ENCODE measurements at places on chromosomes 2 and 18.

- no peak for DNase-seq
These were observed 110.1 kb upstream of the EML6 start for GRCh38 chr2:54613386-54613785.

DNA sequence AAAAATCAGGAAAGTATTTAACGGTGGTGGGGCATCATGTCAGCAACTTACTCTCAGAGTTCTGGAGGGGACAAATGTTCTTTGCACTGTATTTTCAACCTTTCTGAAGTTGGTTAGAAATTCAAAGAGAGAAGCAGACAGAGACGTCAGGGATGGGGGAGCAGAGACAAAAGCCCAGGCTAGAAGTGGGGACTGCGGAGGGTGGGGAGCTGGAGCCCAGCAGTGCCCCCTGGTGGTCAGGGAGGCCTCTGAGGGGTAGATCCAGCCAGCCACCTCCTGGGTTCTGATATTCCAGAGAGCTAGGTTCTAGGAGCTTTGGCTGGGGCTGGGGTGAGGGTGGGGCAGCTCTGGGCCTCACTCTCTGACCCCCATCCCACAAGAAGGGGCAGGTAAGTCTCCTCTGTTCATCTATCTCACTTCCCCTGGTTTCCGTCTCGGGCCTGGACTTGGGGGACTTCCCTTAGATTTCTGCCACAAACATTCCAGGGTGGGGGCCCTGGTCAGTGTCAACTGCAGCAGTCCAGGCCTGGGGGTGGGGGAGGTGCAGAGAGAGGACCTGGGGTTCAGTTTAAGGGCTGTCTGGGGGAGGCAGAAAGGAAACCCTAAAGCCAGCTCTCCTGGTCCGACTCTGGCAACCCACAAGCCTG lies 8.9 kb downstream of the TNS1 start:
- DNase-seq: peak; percentile 46

GRCh38 chr2:6011921-6012320 lies 319.7 kb downstream of the SOX11 start:
- DNase-seq: no peak

GRCh38 chr2:140551287-140551686 lies 1579.5 kb downstream of the LRP1B start:
- DNase-seq: no peak

DNA sequence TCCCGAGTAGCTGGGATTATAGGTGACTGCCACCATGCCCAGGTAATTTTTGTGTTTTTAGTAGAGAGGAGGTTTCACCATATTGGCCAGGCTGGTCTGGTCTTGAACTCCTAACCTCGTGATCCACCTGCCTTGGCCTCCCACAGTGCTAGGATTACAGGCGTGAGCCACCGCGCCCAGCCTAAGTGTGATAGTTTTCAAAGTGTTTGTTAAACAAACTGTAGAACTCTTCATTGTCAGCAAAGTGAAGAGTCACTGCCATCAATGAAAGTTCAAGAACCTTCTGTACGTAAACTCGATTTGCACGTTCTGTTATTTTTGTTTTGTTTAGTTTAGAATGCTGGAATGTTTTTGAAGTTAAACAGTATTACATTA lies 18.0 kb upstream of the SOS1 start:
- DNase-seq: no peak

- no peak for DNase-seq
These were observed 7.8 kb upstream of the PPP1R1C start for GRCh38 chr2:181977661-181978350.

- no peak for DNase-seq
These were observed 8.0 kb downstream of the SP100 start for GRCh38 chr2:230423851-230424458.

DNA sequence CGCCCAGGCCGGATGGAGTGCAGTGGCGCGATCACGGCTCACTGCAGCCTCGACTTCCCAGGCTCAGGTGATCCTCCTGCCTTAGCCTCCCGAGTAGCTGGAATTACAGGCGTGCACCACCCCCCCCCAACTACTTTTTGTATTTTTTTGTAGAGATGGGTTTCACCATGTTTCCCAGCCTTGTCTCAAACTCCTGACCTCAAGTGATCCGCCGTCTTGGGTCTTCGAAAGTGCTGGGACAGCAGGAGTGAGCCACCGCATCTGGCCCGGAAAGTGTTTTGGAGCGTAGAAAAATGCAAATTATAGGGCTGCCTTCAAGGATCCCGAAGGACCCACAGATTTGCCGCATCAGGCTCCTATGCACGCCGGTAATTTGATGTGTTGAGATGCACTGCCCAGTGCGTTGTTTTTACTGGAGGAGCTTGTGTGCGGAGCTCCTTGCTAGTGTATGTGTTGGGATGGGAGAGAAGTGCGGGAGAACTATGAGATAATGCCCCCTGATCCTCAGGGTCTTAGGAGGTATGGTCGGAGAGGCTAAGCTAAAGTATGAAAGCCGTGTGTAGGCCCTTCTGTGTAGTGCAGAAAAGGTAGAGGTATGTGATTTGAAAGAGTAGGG lies 1.2 kb upstream of the CLASP1 start:
- peak; percentile 63 for DNase-seq

- DNase-seq: no peak
These were observed 107.2 kb downstream of the INHBB start for GRCh38 chr2:120452945-120453634.

DNA sequence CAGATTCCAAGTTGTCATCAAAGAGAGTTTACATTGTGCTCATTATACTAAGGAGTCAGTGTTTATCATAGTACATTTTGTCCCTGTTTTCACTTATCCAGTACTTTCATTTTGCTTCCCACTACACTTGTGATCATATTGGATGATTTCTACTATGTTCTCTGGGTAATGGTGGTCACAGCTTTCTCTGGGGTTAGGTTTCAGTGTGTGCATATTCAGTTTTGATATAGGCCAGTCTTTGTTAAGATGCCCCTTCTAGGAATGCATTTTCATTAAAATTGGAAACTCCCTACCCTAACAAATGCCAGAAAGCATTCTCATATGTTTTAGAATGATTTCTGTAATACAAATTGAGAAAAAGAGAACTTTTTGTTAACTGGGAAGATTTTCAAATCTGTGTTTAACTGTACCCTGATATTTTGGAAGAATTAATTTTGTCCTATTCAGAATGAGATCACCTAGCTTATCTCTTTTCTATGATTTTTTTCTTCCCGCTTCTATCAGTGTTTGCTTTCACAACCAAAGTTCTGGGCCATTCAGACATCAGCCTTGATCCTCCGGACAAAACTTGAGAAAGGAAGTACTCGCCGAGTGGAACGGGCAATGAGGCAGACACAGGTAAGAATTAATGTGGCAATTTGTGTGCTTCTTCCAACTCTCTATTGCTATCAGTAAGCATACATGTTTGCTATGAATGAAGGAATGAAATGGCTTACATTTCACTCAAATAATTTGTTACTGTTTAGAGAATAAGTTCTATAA lies 74.6 kb downstream of the TTC27 start:
- DNase-seq: no peak

DNA sequence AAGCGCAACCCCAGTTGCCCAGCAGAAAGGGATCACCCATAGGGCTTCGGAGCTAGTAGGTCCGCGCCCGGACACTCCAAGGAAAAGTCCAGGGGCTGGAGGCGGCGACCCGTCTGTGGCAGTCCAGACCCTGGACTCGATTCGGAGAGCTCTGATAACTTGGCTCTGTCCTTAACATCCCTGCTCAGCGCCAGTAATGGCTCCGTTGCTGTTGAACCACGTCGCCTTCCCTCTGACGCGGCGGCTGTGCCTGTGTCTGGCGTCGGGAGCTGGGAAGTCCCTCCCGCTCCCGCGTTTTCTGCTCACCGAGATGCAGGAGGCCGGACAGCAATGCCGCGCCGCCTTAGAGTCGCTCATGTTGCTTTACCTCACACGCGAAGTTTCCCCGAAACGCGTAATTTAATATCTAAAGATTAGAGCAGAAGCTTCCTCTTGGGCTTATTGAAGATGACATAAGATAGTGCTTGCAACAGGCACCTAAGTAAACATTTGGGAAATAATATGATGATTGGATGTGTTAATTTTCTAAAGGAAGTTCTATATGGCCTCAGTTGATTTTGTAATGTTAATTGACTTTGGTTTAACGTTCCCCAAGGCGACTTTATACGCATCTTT lies 1.3 kb upstream of the ZBTB14 start:
- peak; percentile 35 for DNase-seq

DNA sequence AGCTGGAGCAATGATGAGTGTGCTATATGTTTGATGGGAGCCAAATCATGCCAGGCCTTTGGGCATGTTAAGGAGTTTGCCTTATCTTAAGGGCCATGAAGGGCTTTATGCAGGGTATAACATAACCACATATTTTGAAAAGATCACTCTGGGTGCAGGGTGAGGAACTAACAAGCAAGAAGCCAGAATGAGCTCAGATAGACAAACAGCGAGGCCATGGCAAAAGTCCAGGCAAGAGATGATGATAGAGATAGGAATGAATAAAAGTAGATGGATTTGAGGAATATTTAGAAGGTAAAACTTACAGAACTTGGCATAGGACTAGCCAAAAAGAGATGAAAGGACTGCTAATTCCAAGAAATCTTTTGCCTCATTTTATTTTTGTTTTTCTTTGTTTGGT lies 6.7 kb downstream of the GALNT3 start:
- DNase-seq: no peak

DNA sequence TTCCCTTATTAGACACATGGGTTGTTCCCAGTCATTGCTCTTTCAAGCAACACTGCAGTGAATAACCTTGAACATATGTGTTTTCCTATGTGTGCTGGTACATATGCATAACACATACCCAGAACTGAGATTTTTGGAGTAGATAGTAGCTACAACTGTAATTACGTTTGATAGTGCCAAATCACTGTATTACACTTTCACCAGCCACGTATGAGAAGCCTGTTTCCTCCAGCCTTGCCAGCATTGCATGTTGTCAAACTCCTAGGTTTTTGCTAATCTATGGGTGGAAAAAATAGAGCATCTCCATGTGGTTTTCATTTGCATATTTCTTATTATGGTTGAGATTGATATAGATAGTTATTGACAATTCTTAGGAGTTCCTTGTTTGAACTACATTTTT lies 56.5 kb upstream of the ACSL3 start:
- no peak for DNase-seq

DNA sequence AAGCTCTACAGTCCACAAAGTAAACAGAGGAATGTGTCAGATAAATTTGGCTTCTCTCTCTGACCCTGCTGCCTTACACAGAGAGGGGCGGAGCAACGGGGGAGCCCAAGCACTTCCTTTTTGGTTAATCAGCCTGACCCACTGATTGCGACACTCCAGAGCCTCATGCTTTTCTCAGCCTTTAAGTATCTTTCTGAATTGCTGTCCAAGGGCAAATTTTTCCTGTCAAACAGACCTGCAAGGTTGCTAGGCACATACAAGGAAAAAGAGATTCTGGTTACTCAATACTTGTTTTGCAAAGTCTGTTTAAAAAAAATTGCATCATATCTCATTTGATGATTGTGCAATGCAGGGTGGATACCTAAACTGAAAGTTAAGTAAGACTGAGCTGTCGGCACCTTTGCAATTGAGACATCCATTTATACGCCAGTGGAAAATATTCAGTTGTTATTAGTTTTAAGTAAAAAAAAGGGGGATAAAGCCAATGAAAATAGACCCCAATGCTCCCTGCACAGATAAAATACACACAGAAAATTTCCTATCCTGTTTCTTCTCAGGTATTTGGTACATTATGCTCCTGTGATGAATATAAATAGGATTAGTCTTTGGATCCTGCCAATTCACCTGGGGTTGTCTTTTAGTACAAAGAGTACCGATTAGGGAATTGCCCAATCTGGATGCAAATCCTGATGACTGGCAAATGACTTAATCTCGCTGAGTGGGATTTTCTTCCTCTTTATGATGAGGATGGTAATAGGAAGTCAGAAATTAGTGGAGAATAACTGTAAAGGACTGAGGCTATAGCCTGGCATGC lies 260.2 kb upstream of the TRIB2 start:
- peak; percentile 26 for DNase-seq

DNA sequence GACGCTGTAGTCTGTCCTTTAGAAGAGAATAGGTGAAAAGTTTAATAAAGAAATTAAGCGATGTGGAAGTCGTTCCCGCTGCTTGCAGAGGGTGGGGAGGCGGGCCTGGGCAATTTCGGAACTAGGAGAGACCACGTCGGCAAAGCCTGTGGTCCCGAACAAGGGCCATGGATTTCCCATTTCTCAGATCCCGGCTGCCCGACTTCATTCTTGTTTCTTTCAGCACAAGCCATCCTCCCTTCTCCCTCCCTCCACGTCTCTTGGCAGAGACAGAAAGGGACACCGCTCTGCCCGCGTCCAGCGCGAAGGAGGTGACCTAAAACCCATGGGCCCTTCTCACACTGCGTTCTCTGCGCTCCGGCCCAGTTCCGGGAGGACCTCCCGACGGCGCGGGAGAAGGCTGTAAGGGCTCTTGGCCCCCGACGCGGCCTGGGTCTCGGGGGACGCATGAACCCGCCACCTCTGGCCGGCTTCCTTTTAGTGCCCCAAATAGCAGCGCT lies 2.2 kb upstream of the BCL2L11 start:
- no peak for DNase-seq

DNA sequence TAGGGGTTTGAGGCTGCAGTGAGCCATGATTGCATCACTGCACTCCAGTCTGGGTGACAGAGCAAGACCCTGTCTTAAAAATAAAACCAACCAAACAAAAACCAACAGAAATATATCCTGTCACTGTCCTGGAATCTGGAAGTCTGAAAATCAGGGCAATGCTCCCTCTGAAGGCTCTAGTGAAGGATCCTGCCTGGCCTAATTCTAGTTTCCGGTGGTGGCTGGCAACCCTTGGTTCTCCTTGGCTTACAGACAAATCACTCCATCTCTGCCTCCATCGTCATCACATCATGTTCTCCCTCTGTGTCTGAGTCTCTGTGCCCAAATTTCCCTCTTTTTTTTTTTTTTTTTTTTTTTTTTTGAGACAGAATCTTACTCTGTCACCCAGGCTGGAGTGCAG lies 15.9 kb upstream of the VPS4B start:
- DNase-seq: no peak

DNA sequence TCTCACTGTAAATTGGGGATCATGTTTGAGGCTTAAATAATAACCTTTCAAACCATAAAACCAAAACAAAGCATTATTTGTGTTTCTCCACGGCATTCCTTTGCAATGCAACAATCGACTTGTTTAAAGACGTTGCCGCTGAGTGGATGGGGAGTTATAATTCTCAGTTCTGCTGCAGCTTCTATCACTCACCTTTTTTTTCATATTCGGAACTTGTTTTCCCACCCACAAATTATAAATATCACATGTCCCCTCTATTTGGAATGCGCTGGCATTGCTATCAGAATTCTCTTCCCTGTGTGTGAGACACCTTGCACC lies 372.8 kb upstream of the SMIM21 start:
- DNase-seq: no peak

- DNase-seq: no peak
These were observed 43.1 kb upstream of the HDAC4 start for GRCh38 chr2:239443666-239444567.

DNA sequence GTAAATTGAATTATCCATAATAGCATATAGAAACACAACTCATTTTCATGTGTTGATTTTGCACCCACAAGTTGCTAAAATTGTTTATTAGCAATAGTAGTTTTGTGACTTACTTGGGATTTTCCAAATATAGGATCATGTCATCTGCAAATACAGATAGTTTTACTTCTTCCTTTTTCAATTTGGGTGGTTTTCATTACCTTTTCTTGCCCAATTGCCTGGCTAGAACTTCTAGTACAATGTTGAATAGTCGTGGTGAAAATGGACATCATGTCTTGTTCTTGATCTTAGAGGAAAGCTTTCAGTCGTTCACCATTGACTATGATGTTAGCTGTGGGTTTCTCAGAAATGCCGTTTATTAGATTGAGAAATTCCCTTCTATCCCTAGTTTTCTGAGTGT lies 60.2 kb upstream of the TCF7L1 start:
- DNase-seq: no peak

- DNase-seq: peak; percentile 97
These were observed 765 bp upstream of the ING5 start for GRCh38 chr2:241701149-241701398.

GRCh38 chr2:195505701-195506100 lies 151.3 kb upstream of the SLC39A10 start:
- DNase-seq: no peak
